DMS 273 treated with DMSO at 0.1 percent for 48 hours (cell line): ENCODE measurements at places on chromosomes 13 and 19.

DNA sequence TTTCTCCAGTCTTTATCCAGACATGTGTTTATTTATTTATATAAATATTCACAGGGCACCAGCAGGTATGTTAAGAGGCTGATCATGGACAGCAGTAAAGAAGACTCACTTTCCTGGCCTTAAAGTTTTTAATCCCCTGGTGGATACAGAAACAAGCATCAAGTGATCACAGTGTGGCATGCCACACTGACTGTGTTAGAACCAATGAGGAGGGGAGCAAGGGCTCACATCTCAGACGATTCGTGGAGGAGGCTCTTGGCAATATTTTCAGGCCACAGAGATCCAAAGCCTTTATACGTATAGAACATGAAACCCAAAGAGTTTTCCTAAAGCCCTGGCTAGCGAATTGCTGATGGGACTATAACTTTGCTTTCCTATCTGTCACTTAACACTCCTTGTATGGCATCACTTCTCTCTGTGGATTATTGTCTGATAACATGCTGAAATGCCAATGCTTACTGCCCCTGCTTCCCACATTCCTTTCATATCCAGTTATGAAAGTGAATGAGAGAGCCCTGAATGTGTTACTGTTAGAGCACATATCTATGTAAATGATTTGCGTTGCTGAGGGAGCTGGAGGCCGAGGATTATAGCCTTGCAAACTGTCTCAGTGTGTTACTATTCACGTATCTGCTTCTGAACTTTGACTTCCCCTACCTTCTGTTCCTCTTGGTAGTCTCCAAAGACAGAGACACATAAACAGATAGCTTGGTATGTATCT is 37.6 kb downstream of the POLR1D start:
- no peak for DNase-seq

DNA sequence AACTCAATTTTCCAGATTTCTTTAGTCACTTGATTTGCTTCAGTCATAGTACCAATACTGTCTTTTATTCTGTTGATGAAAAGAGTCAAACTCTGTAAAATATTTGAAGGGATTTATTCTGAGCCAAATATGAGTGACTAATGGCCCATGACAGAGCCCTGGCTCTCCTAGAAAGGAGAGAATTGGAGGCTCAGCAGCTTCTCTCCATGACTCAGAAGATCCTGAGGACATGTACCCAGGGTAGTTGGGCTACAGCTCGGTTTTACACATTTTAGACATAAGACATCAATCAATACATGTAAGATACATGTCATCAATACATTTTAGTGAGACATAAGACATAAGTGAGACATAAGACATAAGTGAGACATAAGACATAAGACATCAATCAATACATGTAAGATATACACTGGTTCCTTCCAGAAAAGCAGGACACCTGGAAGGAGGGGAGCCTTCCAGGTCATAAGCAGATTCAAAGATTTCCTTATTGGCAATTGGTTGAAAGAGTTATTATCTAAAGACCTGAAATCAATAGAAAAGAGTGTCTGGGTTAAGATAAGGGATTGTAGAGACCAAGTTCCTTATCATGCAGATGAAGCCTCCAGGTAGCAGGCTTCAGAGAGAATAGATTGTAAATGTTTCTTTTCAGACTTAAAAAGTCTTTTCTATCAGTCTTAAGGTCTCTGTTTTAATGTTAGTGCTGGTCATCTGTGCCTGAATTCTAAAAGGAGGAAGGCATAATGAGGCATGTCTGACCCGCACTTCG is 179.8 kb upstream of the RFC3 start:
- DNase-seq: no peak

- no peak for DNase-seq
These were observed 1812.2 kb downstream of the PCDH9 start for GRCh38 chr13:65417953-65418352.

- no peak for DNase-seq
These were observed 118.7 kb downstream of the FRY start for GRCh38 chr13:32150239-32150638.

DNA sequence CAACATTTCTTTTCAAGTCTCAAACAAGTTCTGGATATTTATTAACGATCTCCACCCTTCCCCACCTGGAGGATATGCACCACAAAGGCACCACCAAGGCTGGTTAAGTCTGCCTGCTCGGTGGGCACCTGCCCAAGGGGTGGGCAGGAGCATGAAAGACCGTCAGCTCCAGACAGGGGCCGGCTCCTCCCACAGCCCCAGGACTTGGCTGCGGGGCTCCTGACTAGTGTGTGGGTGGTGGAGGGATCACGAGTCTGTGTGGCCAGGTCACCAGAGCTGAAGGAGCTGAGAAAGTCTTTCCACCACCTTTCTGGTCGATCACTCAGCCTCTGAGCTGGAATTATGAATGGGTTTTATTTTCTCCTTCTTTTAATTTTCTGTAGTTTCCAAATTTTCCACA is 7.8 kb downstream of the SLC7A1 start:
- no peak for DNase-seq

DNA sequence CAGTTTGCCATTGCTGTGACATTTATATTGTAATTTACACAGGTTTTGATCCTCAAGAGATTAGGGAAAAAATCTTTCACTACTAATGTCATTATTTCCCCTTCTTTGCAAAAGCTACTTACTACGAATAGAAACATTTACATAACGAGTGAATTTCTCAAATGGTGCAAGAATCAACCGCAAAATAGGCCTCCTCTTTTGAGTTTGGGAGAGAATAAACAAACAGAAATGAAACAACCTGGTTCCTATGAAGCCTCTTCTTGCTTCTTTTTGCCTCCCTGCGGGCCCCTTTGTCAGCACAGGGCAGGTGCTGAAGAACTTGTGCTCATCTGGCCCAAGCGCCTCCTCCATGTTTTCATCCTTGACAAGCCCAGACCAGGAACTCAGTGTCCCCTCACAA is 10.1 kb upstream of the GJA3 start:
- no peak for DNase-seq

- DNase-seq: no peak
These were observed 713.8 kb upstream of the GPC6 start for GRCh38 chr13:92512852-92513251.

- no peak for DNase-seq
These were observed 24.5 kb downstream of the ZBTB7A start for GRCh38 chr19:4042064-4042730.

GRCh38 chr19:18453269-18454024 is 15.5 kb upstream of the ISYNA1 start:
- no peak for DNase-seq

- no peak for DNase-seq
These were observed 16.1 kb upstream of the SPART start for GRCh38 chr13:36362251-36362650.

- no peak for DNase-seq
These were observed 452.6 kb downstream of the DIAPH3 start for GRCh38 chr13:59710996-59711701.

DNA sequence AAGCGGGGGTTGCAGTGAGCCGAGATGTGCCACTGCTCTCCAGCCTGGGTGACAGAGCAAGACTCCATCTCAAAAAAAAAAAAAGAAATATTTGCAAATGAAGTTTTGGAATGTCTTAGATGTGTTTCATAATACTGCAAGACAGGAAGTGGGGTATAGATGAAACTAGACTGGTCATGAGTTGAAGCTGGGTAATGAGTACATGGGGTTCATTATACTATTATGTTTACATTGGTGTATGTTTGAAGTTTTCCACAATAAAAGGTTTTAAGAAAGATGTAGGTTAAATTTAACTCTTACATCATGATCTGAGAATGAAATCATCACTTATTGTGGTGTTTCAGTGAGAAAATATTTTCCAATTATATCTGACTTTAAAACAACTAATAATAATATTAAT is 19.0 kb downstream of the FNDC3A start:
- DNase-seq: no peak

DNA sequence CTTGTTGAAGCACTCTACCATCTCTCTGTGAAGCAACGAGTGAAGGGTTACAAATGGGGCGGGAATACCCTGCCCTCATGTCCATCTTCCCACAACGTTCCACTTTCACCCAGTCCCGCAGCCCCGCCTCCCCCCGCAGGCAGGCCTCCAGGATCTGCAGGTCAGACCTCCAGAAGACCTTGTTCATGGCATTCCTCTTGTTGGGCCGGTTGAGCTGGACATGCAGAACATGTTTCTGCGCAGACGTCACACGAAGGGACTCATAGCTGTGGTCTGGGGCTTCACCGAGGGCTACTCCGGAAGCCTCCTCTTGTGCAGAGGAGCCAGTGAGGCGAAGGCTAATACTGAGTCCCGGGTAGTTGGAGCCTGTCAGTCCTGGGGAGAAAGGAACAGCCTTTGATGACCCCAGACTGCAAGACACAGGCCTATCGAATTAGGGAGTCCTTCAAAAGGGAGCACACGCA is 420 bp downstream of the ECH1 start:
- DNase-seq: no peak

GRCh38 chr13:113971471-113972231 is 2.2 kb downstream of the C13orf46 start:
- DNase-seq: no peak

DNA sequence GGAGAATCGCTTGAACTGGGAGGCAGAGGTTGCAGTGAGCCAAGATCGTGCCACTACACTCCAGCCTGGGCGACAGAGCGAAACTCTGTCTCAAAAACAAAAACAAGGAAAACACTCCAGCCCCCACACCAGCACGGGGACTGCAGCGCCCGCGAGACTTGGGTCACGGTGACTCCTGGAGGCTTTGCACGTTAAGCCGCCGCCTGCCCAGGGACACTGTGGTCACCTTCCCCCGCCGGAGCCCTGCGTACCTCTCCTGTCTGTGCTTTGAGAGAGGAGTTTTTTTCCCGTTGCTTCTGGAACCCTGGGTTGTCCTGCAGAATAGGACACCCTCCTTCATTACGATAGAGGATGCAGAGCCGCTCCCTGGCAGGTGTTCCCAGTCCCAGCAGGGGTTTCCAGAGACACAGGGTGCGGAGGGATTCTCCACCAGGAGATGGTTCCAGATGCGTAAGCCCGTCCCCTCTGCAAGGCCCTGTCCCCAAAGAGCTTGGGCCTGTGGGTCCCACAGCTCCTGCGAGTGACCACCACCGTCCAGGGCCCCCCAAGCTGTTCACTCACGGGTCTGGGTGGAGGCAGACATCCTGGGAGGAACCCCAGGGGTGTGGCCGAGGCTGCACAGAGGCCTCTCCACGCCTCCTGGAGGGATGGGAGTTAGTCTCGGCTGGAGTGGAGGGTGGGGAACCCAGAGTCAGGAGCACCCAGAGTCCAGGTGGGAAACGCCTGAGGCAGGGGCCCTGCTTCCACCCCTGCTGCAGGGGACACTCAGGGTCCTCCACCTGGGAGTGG is 42.8 kb upstream of the NDUFS7 start:
- no peak for DNase-seq

- no peak for DNase-seq
These were observed 9.3 kb downstream of the PLEKHF1 start for GRCh38 chr19:29674374-29675119.

GRCh38 chr13:42991898-42992763 is at the start of gene EPSTI1:
Gene EPSTI1 (minus strand): TSS chr13:42992241. CDS start chr13:42992165, 76 bp downstream.
- DNase-seq: no peak

DNA sequence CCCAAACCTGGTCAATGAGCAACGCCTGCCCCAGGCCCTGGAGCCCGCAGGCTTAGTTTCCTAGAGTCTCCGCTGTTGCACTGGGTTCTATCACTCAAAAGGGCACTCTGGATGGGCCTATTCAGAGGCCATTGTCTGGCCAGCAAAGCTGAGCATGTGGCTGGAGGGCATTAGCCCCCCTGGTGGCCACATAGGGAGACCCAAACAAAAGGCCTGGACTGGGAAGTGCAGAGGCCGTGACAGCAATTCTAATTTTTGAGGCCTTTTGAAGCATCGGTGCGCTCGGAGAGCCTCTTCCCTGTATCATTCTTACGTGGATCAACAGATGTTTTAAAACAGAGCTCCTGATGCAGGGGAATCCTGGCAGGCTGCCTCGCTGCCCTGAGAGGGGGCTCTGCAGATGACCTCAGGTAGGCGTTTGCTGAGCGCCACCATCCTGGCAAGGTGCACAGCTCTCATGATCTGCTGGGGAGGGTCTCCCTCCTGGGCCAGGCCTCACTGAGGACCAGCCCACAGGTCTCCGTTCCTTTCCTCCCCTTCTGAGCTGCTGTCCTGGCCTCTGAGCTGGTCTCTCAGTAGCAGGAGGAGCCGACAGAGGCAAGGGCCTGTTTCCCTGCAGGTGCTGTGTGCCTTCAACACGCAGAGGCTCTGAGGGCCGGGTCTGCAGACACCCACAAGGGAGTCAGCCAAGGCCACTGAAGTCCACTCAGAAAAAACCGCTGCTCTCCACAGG is 190.5 kb downstream of the URI1 start:
- DNase-seq: no peak

GRCh38 chr19:45733160-45733810 is at the start of gene MEIOSIN:
Gene MEIOSIN (plus strand): TSS chr19:45733439. CDS start chr19:45735377, 1,938 bp downstream.
- no peak for DNase-seq

- DNase-seq: no peak
These were observed 750.2 kb upstream of the SLITRK5 start for GRCh38 chr13:86920961-86921360.

DNA sequence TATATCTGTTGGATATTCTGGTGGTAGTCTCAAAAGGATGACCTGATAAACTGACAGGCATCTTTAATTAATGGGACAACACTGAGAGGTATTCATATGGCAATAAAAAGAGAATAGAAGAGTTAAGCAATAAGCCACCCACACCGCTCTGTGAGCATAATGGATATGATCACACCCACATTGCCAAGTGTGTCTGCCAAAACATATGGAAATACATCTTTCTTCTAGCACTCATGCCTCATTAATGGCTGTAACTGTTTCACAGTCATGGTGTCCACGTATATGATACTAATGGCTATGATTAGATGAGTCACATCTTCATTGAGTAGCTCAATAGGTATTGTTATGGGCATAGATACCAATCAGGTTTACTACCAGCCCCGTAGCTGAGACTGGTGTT is 13.1 kb downstream of the IGFL3 start:
- no peak for DNase-seq

GRCh38 chr13:26012995-26013394 is 38.8 kb downstream of the SHISA2 start:
- no peak for DNase-seq

- DNase-seq: no peak
These were observed 272.6 kb downstream of the DNAJC15 start for GRCh38 chr13:43295825-43296564.

DNA sequence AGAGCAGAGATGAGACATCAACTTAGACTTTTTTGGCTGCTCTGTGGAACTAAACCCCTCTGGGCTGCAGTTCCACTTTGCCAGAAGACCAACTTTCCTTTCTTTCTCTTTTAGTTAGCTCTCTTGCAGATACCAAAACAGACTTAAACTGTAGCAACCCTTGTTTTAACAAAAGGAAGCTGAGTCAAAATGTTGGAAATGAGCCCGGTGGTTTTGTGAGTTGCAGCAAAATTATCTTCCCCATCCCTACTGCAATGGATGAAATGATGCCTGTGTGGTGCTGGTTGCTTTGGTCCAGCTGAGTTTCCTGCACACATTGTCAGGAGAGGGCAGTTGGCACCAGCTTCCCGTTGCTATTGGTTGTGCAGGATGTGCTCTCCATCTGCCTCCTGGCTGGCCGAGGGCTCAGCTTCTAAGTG is 115.3 kb downstream of the LRCH1 start:
- no peak for DNase-seq
